ENCODE measurements at places on chromosomes 11 and 22.

DNA sequence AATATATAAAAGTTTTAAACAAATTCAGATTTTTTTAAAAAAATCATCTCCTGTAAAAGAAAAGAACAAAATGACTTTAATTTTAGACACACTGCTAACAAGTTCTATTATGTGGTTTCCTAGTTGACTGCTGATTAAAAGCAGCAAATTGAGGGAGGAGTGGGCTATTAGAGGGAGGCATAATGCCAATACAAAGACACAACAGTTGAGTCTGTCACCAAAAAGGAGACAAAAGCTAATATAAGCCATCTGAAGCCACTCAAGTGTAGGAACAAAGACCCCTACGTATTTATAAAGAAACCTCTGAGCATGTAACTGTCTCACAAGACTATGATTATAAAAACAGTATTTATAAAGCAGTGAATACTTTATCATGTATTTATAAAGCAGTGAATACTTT is 28.6 kb downstream of the TMEM123 start:
- no peak for DNase-seq

DNA sequence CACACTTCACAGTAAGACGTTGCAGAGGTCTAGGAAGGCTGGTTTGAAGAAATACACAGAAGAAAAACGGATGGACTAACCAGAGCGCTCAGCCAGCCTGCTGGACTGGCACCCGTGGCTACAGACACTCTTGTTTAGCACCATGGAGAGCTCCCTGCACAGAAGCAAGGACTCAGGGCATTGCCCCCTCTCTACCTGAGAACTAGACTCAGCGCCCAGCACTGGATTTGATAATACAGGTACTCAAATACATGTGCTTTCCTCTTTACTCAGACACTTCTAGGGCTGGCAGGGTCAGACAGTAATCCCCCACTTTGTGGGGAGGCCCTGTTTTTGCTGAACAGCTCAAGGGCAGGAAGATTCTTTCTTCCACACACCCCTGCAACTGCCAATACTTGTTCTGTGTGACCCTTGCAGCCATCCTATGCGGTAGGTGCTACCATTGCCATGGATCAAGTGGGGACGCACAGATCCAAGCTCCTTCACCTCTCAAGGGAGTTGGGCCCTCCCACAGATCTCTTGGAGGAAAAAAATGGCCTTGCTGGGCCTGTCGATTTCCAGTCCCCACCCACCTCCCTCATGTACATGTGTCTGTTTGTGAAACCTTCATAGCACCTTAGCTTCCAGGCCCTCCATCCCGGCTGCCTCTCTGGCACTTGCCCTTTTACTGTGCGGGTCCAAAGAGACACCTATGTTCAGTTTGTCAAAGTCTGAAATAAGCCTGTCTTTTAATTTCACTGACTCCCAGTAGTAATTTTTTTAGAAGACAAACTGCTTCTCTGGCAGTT is 5.1 kb upstream of the P2RX6 start:
- no peak for DNase-seq

DNA sequence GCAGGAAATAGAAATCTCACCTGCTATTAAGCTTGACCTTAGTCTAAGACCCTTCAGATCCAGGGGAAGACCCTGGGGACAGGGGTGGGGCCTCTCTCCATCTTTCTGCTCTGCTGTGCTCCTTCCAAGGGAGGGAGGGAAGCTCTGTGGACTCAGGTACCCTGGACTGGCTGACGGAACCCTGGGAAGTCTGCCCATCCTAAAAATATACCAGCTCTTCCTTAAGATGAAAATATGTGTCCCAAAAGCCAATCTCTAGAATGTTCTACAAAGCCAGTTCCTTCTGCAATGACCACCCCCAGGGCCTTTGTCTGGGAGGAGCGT is 73.7 kb downstream of the RTL6 start:
- no peak for DNase-seq

- DNase-seq = no peak
These were observed 32.8 kb downstream of the BCR start for GRCh38 chr22:23213022-23213555.

GRCh38 chr11:69791276-69792180 is 16.4 kb upstream of the FGF4 start:
- DNase-seq = no peak

GRCh38 chr11:22787551-22788162 is 41.9 kb downstream of the SVIP start:
- peak; percentile 0 for DNase-seq

GRCh38 chr11:84501750-84502149 is 1125.4 kb downstream of the DLG2 start:
- no peak for DNase-seq

DNA sequence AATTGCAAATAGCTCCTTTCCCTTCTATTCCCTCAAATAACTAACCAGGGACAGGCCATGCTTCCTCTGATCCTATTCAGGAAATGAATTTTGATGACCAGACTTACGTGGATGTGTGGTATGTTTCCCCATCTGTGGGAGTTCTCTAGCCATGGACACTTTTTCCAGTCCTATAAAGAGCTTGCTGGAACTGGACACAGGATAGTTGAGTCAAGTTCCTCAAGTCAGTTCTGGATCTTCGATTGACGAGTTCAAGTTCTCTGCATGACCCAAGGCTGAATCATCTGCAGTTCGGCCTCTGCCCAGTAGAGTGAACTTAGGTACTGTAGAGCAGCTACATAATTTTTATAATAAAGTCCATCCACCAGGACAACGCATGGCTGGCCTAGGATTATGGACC is 52.7 kb upstream of the CCND1 start:
- DNase-seq = no peak

GRCh38 chr11:46038529-46038928 is 82.7 kb downstream of the PHF21A start:
- DNase-seq = no peak

DNA sequence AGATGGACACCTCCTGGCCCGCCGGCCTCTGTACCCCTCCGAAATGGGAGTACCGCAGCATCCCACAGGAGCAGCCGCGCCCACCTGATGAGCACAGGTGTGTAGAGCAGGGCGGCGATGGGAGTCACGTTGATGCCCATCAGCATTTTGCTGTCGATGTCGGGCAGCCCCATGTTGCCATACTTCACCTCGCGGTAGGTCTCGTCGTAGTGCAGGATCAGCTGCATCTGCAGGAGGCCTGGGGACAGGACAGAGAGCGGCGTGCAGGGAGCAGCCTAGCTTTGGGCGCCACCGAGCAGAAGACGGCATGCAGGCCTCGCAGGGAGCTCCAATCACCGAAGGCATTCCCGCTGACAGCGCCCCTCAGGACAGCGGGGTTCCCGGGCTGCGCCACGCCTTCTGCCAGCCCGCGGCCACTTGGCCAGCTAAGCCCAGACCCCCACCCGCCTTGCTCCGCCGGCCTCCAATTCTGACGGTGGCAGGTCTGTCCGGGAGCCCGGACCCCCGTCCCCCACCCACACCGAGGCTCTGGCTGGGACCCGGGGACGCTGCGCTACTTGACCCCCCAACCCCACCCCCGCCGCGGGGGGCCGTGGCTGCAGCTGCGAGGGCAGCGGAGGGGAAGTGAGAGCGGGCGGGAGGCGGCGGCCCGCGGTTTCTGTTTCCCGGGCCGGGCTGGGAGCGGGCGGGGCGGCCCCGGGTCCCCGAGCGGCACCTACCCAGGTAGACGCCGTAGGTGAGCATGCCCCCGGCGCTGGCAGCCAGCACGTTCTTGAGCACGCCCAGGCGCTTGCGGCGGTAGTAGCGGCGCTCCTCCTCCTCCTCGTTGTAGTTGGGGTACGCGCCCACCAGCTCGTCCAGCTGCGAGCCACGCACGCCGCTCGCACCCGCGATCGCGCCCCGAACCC is 705 bp downstream of the UNC93B1 start:
- no peak for DNase-seq

GRCh38 chr11:36037031-36037430 is 93.2 kb downstream of the LDLRAD3 start:
- DNase-seq = no peak

DNA sequence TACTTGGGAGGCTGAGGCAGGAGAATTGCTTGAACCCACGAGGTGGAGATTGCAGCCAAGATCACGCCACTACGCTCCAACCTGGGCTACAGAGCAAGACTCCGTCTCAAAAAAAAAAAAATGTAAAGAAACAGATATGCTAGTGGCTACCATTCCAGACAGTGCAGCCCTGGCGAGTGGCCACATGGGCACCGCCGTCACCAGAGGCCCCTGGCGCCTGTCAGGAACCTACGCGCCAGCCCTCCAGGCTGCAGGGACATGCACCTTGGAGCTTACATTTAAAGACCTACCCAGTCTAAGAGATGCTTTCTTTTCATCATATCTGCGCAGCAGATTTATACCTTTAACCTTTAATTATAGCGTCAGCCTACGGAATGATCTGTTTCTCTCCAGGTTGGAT is 37.2 kb upstream of the IGSF9B start:
- no peak for DNase-seq

DNA sequence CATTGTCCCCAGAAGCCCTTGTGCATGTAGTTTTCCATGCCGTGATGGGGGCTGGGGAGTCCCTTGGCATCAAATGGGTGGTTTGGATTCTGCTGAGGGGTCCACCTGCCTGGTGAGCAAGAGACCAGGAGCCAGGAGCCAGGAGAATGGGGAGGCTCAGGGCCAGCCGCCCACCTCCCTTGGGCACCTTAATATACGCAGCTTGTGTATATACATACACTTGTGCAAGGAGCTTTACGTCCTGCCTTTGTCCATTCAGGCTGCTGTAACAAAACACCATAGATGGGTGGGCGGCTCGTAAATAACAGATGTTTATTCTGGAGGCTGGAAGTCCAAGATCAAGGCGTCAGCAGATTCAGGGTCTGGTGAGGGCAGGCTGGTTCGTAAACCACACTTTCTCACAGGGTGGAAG is 62.5 kb downstream of the SMIM38 start:
- DNase-seq = no peak

DNA sequence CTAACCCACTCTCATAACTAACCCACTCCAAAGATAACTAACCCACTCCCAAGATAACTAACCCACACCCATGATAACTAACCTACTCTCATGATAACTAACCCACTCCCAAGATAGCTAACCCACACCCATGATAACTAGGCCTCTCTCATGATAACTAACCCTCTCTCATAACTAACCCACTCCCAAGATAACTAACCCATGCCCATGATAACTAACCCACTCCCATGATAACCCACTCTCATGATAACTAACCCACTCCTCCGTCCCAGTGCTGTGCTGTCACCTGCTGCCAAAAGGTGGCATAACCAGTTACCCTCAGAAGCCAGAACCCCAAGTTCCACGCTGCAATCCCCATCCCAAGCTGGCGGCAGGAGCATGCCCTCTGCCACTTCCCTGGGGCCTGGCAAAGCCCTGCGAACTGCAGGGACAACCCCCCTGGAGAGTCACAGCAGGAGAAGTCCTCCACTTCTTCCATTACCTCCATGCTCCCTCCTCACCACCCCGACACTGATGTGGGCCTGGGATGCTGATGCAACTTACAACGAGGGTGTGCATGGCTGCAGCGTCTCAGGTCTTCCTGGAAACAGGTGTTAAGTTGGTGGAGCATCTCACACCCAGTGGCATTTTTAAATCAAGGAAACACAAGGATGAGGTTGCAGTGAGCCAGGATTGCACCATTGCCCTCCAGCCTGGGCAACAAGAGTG is 30.8 kb upstream of the CELSR1 start:
- DNase-seq = no peak
